ENCODE measurements at places on chromosomes 2 and 18.

DNA sequence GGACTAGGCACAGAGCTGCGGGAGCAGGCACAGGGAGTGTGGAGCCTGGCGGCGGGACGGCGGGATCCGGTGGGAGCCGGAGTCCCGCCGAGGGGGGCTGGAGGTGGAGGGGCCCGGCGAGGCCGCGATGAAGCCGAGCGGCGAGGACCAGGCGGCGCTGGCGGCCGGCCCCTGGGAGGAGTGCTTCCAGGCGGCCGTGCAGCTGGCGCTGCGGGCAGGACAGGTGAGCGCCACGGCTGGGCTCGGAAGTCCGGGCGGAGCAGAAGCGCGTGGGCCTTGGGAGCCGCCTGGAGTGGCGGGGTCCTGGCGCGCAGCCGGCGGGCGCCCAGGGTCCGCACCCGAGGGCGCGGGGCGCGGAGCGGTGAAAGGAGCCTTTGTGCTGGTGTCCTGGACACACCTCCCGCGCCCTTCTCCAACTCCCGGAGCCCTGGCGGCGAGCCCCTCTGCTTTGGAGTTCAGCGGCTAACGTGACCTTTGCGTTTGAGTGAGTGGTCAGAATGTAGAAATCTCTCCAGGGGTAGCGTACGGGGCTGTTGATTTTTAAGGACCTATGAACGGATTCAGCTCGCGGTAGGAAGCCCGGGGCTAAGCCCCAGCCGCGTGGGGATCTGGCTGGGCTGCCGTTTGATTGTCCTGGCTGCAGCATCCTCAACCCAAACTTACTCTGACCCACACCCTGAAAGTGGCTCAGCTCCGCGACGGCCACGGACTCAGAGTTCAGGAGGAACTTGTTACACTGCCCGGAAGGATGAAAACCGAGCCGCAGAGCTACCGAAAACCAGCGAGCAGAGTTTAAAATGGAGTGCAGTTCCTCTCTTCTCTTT, 448 bp downstream of the IMPA2 start:
- no peak for DNase-seq

- DNase-seq: no peak
Measured at GRCh38 chr2:205659922-205660321, 22.4 kb upstream of the NRP2 start.

- no peak for DNase-seq
Measured at GRCh38 chr2:48560546-48561209, 30.7 kb downstream of the STON1 start.

DNA sequence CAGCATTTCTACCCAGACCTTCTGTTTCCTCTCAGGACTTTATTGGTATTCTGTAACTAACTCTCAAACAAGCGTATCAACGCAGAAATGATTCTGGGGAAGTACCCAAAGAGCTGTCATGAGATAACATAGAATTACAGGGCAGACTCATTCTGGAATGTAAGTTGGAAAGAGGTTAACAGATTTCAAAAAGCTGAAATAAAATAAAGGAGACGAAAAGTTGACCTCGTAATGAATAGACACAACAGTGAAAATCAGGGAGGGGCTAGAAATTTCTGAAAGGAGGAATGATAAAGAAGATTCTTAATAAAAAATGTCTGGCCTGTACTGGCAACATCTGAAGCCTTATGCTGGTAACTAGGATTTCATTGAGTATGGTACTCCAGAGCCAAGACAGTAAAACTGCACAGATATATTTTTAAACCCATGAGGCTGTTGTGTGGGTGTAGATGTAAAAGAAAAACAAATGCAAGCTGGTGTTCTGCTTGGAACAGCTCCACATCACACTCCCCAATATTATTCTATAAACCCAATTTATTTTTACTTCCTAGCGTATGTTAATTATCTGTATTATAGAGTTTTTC, 23.9 kb downstream of the RBMS1 start:
- no peak for DNase-seq

DNA sequence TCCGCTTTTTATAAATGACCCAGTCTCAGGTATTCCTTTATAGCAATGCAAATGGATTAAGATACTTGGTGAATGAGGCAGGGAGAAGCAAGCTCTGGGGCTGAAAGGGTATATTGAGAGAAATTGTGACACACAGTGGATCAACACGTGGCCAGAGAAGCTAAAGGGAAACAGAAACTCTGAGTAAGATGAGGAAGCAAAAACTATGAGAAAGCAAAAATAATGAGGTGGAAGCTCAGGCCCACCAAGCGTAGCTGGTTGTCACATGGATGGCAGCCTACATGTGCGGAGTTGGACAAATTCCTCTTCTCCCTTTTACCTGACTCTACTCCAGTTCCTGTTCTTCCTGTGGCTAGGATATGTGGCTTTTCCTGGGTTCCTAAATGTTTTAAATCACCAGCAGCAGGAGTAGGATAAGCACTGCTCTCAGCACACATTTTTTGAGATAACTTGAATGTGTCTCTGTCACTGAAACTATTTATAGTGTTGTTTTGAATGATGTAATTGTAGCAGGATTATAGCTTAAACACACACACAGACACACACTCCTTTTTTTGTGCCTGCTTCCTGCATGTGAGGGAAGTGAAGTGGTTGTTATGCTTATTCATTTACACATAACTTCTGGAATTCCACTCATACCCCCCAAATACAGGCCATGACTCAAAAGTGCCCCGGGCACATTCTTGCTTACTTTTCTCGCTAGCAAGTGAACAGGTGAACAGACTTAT, 30.1 kb upstream of the EPC2 start:
- DNase-seq: no peak

GRCh38 chr2:115609978-115610377, 1167.5 kb downstream of the DPP10 start:
- DNase-seq: no peak

GRCh38 chr2:221480163-221480562, 91.9 kb downstream of the EPHA4 start:
- DNase-seq: no peak

DNA sequence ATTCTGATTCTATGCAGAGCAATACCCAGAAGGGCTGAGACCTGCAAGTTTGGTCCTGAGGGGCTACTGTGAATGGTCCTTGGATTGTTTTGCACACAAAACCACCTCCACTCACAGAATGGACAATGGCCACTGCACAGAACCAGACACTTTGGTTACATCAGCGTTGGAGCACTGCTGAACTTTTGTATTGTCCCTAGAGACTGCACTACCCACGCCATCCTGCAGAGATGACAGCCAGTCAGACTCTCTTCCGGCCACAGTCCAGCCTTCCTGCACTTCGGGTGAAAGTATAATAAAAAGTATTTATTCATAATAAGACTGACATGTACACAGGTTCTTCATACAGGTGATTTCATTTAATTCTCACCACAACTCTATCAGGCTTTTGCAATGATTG, 35.7 kb downstream of the CELF4 start:
- DNase-seq: no peak

Data from stimulated activated CD8-positive, alpha-beta memory T cell treated with anti-CD3 and anti-CD28 coated beads, Interleukin-2, amount 100 ng/mL, for 1 hour (primary cell).